ENCODE measurements at places on chromosomes 1 and 21.

DNA sequence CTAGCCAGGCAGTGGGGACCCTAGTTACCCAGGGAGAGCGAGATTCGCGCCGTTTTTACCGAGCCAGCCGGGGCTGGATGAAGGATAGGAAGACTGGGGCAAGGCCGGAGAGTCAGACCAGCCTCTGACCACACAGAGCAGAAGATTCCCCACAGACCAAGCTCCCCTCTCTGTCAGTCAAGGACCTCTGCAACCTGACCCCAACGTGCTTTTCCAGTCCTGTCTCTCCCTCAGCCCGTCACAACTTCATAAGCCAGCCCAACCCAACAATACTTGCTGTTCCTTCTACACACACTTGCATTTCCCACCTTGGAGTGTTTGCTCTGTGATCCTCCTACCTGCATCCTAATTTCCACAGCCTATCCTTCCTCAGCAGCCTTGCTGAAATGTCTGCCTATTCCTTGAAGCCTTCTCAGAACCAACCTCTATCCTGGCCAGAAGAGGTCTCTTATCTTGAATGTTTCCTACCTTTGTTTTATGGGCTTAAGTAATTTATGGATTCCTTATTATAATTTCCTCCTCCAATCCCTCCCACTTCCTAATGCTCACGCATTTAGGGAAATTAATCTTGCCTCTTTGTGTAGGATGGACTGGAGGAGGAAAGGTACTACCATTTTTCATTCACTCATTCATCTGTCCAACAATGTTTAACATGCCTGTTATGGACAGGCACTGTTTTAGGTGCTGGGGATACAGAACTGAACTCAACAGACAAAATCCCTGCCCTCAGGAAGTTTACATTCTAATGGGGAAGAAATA, at the start of gene GSTM3:
GSTM3 (minus strand) TSS at position 424 of the 759 bp plus-strand sequence. CDS start 751 bp downstream, outside the sequence.
- DNase-seq = no peak

DNA sequence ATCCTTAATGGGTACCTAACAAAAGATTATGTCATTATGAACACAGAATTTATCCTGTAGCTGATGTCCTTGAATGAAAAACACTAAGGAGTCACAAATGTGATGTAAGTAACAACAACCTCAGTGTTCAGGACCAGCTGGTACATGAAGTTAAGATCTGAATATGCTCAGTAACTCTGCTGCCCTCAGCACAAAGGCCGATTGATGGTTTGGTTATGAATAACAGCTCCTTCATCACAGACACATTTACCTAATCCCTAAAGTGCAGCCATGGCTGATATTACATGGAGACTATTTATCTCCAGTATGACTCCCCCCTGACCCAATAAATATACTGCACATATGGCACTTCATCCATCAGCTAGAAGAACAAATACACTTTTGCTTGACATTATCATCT, 75.2 kb downstream of the PLPPR5 start:
- no peak for DNase-seq

- no peak for DNase-seq
Observed at GRCh38 chr1:1510912-1511532, 940 bp upstream of the ATAD3A start.

GRCh38 chr1:205257735-205258134, 30.0 kb downstream of the TMCC2 start:
- DNase-seq = no peak

- DNase-seq = no peak
Observed at GRCh38 chr1:15186846-15187151, 33.3 kb downstream of the TMEM51 start.

DNA sequence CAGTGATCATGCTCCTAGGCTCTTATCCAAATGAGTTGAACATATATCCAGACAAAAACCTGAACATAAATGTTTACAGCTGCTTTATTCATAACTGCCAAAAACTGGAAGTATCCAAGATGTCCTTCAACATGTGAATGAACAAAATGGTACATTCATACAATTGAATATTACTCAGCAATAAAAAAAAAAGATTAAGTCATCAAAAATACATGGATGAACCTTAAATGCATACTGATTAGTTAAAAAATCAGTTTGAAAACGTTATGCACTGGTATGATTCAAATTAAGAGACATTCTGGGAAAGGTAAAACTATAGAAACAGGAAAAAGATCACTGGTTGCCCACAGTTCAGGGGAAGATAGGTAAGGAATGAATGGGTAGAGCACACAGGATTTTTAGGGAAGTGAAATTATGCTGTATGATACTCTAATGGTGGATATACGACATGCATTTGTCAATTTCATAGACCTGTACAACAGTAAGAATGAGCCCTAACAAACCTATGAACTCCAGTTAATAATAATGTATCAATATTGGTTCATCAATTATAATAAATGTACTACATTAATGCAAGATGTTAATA, 3.1 kb downstream of the LRRC40 start:
- no peak for DNase-seq

DNA sequence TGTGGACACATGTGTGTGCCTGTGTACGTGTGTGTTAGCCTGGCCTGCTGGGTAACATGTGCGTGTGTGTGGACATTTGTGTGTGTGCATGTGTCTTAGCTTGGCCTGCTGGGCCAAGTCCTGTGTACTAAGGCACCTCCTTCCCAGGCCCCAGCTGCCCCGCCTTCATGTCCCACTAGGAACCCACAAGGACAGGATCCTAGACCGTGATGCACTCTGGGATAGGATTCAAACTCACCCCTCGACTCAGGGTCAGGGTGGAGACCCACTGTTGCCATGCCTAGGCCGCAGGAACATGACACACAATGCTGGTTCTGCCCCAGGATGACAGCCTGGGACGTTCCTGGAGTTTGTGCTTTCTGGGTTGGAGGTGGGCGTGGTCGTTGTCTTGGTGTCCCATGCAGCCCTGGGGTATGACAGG, 89.9 kb upstream of the TMPRSS2 start:
- DNase-seq = no peak

DNA sequence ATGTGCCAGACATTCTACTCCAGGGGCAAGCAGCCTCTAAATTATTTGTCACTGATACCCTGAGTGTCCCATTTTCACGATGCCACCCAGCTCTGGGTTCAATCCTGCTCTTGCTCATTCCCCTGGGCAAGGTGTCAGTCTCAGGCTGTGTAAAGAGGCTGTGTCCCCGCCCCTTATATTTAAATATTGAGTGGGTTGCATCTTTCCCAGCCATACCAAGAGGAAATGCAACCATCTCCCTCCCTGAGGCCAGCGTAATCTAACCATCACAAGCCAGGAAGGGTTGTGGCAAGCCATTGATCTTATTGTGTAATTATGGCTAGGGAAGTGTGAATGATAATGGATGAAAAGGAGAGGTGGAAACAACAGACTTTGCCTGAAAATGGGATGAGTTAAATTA, 54.7 kb upstream of the CLDN14 start:
- no peak for DNase-seq

DNA sequence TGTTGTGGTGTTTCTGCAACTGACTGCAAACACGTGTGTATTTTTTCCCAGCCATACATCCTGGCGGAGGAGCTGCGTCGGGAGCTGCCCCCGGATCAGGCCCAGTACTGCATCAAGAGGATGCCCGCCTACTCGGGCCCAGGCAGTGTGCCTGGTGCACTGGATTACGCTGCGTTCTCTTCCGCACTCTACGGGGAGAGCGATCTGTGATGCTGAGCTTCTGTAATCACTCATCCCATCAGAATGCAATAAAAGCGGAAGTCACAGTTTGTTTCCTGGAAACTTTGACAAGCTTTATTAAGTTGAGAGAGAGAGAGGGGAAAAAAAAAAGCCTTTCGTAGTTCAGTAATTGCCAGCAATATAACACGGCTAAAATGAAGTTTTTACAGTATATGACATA, 32.7 kb upstream of the MTR start:
- no peak for DNase-seq

DNA sequence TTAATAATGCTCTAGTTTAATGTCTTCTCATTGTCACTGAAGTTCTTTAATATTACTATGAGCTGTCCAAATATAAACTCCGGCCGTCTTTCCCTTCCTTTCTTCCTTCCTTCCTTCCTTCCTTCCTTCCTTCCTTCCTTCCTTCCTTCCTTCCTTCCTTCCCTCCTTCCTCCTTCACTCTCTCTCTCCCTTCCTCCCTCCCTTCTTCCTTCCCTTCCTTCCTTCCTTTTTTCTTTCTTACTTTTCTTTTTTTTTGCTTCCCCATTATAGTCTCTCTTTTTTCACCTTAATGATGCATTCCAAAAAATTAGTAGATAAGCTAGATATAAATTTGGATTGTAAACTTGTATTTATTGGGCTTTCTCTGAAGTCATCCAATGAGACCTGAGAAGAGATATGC, 431.0 kb upstream of the ADGRL4 start:
- no peak for DNase-seq

GRCh38 chr1:8358897-8359616, 41.1 kb downstream of the SLC45A1 start:
- no peak for DNase-seq

DNA sequence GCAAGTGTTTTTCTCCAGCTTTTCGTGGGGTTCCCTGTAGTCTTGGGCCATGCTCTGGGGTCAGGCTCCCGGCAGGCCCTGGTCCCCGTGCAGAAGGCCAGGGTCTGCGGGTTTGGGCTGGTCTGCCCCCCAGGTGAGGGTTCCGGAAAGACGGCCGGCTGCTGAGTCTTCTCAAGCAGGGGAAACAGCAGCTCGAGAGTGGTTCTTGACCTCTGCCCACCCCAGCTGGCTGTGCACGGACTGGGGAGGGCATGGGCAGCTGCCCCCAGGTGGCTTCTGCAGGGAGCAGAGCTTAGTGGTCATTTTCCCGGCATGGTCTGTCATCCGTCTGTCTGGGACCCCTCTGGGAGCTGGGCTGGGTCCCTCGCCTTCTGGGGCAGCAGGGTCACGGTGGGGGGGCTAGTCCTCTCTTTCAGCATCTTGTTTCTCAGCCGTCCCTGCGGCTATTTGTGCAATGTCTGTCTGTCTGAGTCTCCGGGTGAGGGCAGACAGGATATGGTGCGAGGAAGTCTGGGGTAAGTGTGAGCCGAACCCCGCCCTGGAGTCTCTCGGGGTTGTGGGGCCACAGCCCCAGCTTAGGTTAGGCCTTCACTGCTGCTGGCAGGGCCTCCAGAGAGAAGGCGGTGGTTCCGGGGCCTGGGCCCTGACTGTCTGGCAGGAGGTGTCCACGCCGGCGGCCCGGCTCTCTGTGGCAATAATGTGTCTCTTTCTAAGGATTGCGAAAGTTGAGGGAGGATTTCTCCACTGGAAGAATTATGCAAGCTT, 6.1 kb downstream of the SKI start:
- no peak for DNase-seq

DNA sequence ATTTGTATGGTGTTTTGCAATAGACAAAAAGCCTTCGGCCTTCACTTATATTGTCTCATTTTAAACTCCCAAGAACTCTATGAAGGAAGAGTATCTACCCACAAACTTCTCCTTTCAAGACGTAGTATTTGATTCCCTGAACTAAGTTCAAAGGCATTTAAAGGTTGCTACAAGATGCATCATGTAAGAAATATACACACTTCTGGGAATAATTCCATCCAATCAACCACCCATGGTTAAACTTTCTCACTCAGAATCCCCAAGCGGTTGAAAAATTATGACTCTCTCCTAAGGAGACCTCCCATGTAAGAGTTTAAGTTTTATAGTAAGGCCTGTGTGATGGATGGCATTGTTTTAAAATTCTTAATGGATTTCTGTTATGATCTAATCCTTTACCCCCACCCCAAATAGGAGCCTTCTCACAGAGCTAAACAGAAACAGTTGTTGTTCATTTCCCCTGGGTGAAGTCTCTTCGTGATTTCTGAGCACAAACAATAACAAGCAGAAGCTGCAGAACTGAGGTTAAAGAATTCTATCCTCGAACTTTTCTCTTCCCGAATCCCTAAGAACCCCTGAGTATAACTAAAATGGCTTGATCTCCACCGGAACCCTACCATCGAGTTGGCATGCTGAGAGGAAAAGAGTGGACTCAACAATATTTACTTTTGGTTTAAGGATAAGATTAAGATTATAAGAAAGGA, 185.0 kb downstream of the TGFBR3 start:
- no peak for DNase-seq

DNA sequence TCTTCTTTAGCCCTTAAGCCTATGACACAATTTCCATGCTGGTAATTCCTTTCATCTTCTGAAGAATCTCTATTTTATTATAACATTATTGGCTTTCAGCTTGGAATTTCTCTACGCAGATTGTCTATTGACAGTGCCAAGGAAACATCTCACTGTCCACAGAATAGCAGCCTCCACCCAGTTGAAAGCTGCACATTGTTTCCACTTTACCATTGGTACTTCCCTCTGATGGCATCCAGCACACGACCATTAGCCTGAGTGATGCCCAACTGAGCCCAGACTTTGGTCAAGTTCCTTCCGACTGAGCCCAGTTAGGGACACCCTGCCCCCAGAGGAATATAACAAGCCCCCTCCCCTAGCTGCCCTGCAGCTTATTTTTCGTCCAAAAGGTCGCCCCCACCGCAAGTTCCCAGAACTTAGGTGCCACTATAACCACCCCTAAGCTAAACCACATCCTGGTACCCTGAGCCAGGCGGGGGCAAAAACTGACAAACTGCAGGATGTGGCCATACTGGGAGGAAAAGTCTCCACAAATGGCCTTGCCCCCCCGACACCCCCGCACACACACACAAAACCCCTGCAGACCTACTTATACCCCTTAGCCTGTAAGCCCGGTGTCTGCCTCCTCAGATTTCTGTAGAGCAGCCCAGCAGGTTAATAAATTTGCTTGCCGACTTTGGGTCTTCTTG, 13.2 kb downstream of the GBP5 start:
- DNase-seq = peak; percentile 58

- no peak for DNase-seq
Observed at GRCh38 chr21:39115576-39116235, 67.5 kb downstream of the PSMG1 start.

DNA sequence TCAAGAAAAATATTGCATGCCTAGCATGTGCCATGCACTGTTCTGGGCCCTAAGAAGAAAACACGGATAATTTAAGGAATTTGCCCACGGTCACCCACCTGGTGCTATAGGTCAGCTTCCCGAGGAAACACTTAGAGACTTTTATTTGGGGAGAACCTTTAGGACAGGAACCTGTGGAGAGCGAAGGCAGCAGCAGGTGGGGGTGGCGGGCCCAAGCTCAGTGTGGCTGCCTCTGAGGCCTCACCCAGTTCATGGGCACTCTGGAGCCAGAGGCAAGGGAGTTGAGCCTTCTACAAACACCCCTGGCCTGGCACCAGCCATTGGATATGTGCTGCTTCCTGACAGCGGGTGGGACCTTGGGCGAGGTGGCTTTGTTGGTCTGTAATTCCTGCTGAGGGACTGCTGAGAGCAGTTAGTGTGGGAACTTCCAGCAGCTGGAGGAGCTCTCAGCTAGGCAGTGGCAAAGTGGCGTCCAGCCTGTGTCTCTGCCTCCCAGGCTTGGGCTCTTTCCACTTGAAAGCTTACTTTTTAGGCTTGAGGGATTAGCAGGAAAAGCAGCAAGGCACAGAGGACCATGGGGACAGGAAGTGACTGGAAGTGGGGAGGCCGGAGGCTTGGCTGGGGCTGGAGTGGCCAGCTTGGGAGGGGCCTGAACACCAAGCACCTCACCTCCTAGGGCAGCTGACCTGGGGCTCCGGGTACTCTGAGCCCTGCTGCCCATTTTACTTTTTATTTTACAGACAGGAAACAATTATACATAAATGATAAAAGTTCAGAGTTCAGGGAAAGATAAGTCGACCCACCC, 19.1 kb downstream of the MRPL37 start:
- no peak for DNase-seq

- DNase-seq = no peak
Observed at GRCh38 chr1:62213075-62213914, 18.6 kb downstream of the L1TD1 start.

GRCh38 chr1:54998677-54999076, at the start of gene BSND:
TSS of gene BSND (plus strand) at chr1:54998933. CDS start at chr1:54999187, 254 bp downstream.
- DNase-seq = no peak

Measured in NCI-H446 (cell line).